Mesothelial cell of epicardium (in vitro differentiated cells): ENCODE measurements at places on chromosomes 16 and 17. TPM values are rescaled to one million over a fixed set of nuclear protein-coding genes. Genes with fewer than 3 reads are reported as not detected.

Gene SMTNL2
- 64.8 to 68.2 TPM (median 65.7 TPM) in 3 replicates for total RNA-seq

Gene TAT
- total RNA-seq, result 0.07 TPM in 1 of 3 replicates, not detected in the others

Gene ABCA10
- total RNA-seq, result 0.45 to 0.74 TPM (median 0.55 TPM) in 3 replicates

Gene KCNJ18
- not detected in 3 replicates for total RNA-seq

Gene RPL23
- 1,597 to 1,708 TPM (median 1,659 TPM) in 3 replicates for total RNA-seq

Gene GRAP
- 1.4 to 1.8 TPM (median 1.6 TPM) in 3 replicates for total RNA-seq

Gene AKAP10
- 39.0 to 40.1 TPM (median 39.6 TPM) in 3 replicates for total RNA-seq

Gene RAB11FIP4
- 21.1 to 21.8 TPM (median 21.2 TPM) in 3 replicates for total RNA-seq

Gene TMEM100
- total RNA-seq, result 4.9 to 5.1 TPM (median 5.0 TPM) in 3 replicates

- DNase-seq, result no peak
Measured at GRCh38 chr16:64051824-64052223, 1070.0 kb downstream of the CDH11 start.

DNA sequence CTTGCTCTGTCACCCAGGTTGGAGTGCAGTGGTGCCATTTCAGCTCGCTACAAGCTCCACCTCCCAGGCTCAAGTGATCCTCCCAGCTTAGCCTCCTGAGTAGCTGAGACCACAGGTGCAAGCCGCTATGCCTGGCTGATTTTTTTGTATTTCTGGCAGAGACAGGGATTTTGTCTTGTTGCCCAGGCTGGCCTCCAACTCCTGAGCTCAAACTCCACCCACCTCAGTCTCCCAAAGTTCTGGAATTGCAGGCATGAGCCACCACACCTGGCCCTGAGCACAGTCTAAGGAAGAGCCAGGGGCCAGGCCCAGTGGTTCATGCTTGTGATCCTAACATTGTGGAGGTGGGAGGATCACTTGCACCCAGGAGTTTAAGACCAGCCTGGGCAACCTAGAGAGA, 21.8 kb upstream of the BCO1 start:
- no peak for DNase-seq

DNA sequence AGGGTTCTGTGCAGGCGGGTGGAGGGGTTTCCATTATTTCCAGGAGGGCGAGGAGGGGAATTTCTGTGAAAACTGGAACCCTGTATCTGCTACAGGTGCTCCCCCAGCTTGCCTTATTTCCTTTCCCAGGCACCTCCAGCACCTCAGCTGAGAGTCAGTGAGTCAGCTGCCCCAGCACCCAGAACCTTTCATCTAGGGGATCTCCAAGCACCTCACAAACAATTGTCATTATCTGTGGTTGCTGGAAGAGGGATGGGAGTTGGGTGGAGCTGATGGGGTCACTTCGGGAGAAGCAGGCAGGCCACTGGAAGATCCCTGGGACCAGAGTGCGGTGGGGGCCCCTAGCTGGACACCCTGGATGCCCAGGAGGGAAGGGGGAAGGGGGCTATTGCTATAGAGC, 10.0 kb upstream of the CLUH start:
- no peak for DNase-seq

GRCh38 chr17:48618256-48618896, 3.3 kb upstream of the HOXB8 start:
- peak; percentile 88 for DNase-seq

DNA sequence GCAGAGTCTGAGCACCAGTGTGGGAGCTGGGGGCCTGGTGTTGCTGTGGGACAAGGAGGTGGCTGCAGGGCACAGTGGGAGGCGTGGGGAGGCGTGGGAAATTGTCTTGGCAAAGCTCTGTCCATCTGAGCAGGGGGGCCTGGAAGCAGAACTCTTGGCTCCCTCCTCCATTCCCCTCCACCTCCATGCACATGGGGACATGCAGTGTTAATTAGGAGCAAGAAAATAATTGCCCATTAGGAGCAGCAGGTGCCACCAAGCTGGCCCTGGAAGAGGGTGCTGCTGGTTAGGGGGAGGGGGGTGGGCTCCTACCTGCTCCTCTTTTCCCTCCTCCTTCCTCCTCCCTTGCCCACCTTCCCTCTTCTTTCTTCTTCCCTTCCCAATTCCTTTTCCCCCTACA, 4.5 kb downstream of the TTYH2 start:
- no peak for DNase-seq

DNA sequence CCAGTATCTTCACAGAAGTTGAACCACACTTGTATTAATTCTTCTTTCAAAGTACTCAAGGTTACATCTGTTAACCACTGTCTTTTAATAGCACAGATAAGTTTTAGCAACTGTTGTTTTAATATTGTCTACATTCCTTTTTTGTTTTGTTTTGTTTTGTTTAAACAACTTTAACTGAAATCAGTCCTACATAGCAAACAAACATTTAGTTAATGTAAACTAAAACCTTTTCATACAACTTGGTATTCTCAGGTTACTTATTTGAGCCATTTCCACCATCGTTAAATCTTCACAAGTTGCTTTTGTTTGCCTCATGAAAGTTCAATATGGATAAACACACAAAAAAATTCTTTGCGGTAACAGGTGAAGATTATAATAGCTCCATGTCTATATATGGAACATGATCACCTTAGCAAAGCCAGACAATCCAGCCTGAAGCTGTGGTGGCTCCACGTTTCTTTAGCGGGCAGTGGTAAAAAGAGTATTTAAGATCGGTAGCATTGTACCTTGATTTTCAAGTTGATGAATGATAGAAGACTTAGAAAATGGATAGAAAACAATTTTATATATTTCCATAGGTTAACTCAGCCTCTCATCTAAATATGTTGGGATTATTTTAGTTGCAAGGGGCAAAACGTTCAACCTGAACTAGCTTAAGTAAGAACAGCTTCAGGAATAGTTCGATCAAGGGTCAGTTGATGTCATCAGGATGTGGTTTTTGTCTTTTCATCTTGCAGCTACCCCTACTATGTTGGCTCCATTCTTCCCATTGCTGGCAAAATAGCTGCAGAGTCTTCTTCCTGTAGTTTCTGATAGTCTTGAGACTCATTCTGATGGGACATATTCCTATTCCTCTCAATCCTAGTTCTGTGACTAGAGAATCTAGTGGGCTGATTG, 182.8 kb downstream of the FTO start:
- no peak for DNase-seq

GRCh38 chr16:55908641-55909040, 33.5 kb upstream of the CES5A start:
- no peak for DNase-seq

- DNase-seq, result no peak
Measured at GRCh38 chr16:73563709-73564108, 515.8 kb upstream of the ZFHX3 start.

DNA sequence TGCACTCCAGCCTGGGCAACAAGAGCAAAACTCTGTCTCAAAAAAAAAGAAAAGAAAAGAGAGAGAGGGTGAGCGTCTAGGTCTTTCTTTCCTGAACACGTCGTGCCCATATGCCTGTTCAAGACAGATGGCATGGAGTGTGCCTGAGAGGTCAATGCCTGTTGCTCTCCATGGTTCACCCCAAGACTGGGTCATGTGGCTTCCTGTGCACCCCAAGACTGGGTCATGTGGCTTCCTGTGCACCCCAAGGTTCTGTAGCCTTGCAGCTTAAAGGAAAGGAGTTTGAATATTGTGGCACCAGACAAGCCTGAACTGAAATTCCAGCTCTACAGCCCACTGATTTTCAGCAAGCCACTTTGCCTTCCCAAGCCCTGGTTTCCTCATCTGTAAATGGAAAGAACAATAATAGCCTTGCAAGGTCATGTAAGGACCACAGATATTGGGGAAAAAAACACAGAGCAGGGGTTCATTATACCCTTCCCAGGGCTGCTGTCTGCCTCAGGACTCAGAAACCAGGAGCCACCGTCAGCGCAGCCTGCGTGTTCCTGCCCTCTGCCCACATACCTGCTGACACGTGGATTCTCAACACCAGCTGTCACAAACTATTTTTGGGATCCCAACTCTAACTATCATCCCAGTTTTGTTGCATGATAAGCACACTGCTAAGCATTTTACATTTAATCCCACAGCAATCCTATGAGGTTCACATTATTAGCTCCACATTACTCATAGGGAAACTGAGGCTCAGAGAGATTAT, 18.0 kb upstream of the NAGS start:
- no peak for DNase-seq

GRCh38 chr16:19314718-19315425, 29.3 kb downstream of the CLEC19A start:
- no peak for DNase-seq

DNA sequence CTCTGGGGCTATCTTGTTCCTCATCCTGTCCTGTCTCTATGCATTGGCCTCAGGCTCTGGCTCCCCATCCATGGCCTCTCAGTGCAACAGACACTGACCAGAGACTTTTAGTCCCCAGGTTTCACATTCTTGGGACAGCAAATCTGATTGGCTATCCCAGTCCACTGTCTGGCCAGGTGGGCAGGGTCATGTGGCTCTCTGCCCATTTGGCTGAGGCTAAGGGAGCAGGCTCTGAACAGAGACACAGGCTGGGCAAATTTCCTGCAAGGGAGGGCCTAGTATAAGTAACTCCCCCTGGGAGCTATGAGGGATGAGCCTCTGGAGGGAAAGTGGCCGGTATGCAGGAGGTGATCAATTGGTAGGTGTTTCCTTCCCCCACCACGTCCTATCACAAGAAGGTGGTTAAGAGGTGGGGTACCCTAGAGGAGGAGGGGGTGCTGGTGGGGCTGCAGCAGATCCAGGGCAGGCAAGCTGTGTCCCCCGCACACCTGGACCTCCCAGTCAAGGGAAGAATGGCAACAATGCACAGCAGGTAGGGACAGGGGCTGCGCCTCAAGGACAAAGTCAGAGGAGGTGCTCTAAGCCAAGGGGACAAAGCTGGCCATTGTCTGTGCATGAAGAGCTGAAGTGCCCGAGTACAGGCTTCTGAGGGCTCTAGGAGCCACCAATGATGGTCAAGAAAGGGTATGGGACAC, 13.2 kb downstream of the XYLT2 start:
- DNase-seq, result no peak

DNA sequence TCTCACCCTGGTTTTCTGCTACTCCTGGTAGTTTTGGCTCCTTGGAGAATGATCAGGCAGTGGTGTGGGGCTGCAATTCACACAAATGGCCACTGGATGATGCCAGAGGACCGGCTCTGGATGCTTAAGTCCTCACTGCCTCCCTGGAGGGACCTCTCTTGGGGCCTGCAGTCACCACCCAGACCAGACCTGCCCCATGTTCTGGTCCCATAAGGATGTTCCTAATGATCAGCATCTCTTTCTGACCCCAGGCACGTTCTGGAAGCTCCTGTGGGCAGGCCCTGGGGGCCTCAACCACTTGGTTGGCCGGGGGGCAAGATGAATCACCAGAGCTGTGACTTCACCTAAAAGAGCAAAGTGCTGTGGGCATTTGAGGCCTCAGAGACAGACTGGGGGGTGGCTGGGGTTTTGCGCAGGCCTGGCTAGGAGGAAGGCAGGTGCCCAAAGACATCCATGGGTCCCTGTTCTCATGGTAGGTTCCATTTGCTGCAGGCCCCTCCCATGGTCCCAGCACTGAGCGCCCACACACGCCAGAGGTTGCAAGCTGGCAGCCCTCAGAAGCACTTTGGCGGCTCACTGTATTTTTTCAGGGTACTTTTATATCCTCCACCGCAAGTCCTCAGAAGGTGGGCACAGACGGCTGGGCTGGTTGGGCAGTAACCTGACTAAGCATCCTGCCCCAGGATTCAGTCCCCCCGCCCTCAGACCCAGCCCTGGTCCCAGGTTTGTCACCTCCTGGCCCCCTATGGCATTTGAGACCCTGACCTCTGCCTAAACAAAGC, 53.2 kb downstream of the NT5M start:
- DNase-seq, result peak; percentile 55
